T-helper 2 cell (primary cell): ENCODE measurements at places on chromosomes 1 and 21.

- DNase-seq, result no peak
These were observed 6.1 kb downstream of the DMRTB1 start for GRCh38 chr1:53465023-53465957.

DNA sequence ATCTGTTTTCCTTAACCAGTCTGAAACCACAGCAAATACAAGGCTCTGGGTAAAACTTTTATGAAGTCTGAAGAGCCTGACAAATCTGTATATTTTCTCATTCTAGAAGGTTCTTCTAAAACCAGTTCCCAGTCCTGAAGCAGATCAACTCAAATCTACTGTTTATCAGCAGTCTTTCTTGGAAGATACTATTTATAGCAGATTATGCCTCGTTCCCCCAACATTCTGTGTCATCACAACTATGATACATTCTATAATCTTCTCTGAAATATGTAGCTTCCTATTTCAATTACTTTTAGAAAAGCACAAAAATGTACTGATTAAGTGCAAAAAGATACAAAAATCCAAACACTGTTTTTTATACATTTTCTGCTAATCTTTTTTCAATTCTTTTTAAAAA is 67.5 kb downstream of the NIBAN1 start:
- no peak for DNase-seq

DNA sequence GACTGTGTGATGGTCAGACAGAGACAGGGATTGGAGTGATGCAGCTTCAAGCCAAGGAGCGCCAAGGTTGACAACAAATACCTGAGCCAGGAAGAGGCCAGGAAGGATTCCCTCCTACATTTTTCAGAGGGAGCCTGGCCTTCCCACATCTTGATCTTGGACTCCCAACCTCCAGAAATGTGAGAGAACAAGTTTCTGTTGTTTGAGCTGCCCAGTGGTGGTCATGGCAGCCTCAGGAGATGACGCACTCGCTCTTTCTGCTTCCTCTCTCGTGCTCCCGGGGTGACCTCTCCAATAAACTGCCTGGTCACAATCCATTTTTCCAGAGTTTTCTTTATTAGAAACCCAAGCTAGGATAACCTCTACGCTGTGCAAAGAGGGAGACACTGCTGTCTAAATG is 16.6 kb upstream of the IGSF5 start:
- DNase-seq, result no peak

DNA sequence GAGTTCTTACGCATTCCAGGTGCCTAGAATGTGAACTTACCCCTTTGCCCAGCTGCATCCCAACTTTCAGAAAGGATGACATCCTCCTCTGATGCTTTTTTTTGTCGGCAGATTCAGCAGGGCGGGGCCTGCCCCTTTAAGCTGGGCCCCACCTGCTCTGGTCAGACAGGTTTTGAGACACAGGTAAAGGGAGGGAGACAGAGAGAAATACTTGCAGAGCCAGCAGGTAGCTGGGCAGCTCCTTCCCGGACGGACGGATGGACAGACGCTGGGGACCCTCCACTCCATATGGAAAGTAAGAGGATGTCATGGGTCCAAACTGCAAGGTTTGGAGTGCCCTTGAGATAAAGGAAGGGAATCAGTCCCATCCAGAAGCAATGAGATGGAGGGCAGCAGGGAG is at the start of gene TMEM79:
TMEM79 (plus strand) TSS at position 214 of the 400 bp plus-strand sequence. CDS start 902 bp downstream, outside the sequence.
- no peak for DNase-seq

- no peak for DNase-seq
These were observed 268.1 kb downstream of the SEC16B start for GRCh38 chr1:177701654-177702353.

DNA sequence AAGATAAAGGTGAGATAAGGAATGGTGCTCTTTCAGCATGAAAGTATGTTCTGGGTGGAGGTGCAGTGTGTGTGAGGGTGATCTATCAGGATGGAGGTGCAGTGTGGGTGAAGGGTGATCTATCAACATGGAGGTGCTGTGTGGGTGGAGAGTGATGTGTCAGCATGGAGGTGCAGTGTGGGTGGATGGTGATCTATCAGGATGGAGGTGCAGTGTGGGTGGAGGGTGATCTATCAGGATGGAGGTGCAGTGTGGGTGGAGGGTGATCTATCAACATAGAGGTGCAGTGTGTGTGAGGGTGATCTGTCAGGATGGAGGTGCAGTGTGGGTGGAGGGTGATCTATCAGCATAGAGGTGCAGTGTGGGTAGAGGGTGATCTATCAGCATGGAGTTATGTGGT is 12.3 kb upstream of the MAP10 start:
- no peak for DNase-seq

DNA sequence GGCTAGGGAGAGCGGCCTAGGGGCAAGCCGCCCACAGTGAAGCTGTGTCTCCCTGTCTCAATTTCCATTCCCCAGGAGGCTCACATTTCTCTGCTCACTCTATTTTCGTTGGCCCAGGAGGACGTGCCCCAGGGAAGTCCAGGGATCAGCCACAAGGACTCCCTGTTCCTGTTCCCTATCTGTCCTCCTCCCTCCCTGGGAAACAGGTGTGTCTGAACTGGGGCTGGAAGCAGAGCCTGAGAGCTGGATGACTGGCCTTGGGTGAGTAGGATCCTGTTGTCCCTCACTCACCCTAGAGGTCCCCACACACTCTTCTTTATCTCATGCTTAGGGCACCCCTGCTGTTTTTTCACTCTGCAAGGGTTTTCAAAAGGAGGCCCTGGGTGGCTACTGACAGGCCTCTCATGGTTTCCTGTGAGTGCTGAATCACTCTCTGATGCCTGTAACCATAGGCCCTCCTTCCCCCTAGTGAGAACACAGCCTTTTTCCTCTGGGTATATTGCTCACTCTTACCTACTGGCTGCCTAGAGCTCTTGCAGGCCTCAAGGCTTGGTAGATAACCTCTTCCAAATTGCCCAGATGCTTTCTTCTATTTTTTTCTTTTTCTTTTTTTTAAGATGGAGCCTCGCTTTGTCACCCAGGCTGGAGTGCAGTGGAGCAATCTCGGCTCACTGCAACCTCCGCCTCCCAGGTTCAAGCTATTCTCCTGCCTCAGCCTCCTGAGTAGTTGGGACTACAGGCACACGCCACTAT is 3.3 kb upstream of the UTP11 start:
- DNase-seq, result peak; percentile 77

GRCh38 chr21:25039461-25040380 is 567.6 kb downstream of the MRPL39 start:
- DNase-seq, result no peak

GRCh38 chr1:86062453-86062852 is 94.1 kb downstream of the COL24A1 start:
- DNase-seq, result no peak

DNA sequence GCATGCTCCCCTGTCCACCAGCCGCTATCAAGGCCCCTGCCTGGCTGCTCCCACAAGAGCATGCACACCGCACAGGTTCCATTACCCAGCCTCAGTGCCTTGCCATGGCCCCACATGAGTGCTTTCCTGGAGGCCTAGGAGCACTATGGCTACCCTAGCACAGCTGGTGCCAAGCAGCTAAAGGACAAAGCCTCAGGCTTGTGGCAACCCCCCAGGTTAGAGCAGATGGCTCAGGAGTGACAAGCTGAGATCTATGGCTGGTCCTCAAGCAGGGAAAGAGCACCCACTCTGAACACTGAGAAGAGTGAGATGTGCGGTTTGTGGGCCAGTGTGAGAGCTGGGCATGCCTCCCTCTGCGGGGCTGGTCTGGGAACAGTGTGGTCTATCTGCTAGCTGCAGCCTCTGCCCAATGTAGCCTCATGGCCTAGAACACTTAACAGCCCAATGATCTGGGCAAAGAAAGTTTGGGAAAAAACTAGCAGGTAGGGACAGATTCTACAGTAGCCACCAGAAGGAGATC is 129.8 kb downstream of the VAV3 start:
- no peak for DNase-seq

DNA sequence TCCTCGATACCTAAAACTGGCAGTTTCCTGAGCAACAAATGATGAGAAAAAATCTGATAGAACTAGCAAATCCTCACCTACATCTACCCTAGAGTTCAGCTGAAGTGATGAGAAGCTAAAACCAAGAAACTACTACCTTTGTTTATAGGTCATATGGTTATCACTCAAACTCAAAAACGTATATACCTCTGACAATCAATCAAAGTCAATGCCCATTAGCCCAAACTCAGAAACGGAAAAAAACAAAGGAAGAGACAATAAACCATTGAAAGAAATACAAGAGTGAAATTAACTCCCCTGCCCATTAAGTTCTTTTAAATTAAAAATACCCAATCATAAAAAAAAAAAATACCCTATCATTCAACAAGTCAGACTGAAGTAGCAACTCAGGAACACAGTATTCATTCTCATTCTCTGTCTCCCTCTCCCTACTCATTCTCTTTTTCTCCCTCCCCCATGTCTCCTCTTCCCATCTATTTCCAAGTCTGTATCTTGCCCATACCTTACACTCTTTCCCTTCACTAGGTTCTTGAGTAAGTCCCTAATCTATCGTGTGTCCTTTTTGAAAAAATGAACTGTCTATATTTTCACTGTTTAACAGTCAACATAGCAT is 6.8 kb downstream of the CDC42BPA start:
- DNase-seq, result no peak

- no peak for DNase-seq
These were observed 48.0 kb downstream of the MAN1C1 start for GRCh38 chr1:25664357-25665199.

GRCh38 chr21:41895643-41896493 is 16.7 kb upstream of the PRDM15 start:
- peak; percentile 39 for DNase-seq

DNA sequence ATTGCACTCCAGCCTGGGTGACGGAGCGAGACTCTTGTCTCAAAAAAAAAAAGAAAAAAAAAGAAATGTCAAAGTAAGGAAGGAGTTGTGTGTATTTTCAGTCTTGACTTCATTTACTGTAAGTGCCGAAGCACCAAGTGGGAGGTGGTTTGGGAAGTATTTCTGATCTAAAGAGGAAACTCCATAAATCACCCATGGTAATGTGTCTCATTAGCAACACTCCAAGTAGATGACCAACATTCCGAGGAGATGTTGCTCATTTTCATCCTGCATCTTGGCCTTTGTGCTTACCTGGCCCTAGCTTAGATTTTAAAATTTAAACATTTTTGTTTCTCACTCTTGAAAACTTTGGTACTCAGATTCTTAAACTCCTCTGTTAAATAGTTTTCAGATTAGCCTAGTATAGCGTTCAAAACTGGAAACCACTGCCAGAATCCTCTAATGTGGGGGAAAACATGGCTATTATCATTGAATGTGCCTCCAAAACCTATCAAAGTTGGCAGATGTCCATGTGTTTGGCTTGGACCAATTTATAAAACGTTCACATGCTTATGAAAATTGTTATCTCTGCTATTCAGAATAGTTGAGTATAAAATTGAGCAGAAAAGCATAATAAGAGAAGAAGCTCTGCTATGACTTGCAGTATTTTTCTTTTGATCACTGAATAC is 110.4 kb downstream of the NFIA start:
- DNase-seq, result no peak

DNA sequence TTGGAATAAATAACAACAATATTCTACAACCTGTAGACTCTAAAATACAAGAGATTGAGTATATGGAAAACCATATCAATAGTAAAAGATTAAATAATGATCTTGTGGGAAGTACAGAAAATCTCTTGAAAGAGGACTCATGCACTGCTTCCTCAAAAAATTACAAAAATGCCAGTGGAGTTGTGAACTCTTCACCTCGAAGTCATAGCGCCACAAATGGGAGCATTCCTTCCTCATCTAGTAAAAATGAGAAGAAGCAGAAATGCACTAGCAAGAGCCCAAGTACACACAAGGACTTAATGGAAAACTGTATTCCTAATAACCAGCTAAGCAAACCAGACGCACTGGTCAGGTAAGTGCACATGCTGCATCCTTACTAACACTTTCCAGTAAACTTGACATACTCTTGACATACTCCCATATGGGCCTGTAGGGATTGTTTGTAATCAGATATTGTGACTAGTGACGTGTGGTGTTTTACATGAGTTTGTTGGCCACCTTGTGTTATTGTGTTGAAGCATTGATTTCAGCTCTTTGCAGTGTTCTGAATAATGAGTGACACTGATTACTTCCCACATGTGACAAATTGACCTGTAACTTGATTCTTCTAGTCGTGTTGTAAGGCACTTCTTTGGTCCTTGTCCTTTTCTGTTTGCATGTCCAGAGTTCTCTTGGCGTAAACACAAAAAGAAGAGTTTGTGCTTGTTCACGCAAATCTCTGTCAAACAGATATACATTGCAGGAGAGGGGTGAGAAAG is 28.0 kb downstream of the MACO1 start:
- no peak for DNase-seq

DNA sequence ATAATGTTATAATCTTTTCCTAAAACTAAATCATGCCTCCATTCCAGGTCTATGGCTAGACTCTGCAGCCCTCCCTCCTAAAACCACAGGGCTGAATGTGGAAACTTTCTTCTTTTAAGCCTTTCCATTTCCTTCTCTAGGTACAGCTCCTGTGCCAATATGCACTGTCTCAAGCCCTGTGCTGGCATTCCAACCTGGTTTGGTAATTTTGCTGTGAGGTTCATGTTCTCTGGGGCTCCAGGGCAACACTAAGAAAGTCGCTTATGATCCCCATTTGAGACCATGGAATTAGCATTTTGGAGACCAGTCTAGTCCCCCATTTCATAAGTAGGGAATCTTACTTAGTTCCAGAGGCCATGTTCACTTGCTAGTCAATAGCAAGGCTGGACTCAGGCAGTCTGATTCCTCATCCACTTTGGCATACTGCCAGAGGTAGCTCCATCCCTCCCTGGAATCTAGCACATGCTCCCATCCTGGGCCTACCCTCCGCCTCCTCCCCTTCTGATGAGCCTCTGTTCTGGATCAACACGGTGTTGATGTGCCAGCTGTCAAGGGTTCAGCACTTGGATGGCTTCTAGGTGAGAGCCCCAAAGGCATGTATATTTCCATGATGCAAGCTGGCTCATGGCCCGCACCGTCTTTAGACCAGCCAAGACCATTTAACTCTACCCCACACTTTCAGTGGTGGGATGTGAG is 36.5 kb downstream of the ZMYND12 start:
- DNase-seq, result no peak

- DNase-seq, result no peak
These were observed 8.5 kb upstream of the SPATA6 start for GRCh38 chr1:48480504-48480903.

GRCh38 chr1:233509526-233509925 is 104.4 kb upstream of the KCNK1 start:
- DNase-seq, result no peak

DNA sequence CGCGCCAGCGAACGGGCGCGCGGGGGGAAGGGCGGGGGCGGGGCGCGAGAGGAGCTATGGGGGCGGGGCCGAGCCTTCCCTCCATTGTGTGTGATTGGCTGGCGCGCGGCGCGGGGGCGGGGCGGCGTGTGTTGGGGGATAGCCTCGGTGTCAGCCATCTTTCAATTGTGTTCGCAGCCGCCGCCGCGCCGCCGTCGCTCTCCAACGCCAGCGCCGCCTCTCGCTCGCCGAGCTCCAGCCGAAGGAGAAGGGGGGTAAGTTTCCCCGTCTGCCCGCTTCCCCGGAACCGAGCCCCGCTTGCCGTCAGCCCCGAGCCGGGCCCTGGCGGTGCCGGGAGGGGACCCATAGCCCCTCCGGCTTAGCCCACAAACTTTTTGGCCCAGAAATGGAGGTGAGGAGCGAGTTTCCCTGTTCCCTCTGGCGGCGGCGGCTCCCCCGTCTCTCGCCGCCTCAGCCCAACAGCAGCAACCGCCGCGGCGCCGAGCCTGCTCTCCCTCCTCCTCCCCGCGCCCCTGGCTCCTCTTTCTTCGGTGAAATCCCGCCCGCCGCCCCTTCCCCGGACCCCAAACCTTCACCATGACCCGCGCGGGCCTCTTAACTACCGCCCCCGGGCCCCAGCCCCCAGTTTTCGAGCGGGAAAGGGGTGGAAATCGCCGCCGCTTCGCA is at the start of gene H3-3A:
H3-3A (plus strand) TSS at position 159 of the 666 bp plus-strand sequence. CDS start 1,636 bp downstream, outside the sequence.
- DNase-seq, result peak; percentile 96

GRCh38 chr1:187001198-187001889 is 172.6 kb downstream of the PLA2G4A start:
- DNase-seq, result no peak
